Activated T-cell treated with anti-CD3 and anti-CD28 coated beads for 48 hours (primary cell): ENCODE measurements at places on chromosomes 2 and 18.
A peak's percentile ranks its signal among the peaks of the same experiment; 100 is the strongest.

DNA sequence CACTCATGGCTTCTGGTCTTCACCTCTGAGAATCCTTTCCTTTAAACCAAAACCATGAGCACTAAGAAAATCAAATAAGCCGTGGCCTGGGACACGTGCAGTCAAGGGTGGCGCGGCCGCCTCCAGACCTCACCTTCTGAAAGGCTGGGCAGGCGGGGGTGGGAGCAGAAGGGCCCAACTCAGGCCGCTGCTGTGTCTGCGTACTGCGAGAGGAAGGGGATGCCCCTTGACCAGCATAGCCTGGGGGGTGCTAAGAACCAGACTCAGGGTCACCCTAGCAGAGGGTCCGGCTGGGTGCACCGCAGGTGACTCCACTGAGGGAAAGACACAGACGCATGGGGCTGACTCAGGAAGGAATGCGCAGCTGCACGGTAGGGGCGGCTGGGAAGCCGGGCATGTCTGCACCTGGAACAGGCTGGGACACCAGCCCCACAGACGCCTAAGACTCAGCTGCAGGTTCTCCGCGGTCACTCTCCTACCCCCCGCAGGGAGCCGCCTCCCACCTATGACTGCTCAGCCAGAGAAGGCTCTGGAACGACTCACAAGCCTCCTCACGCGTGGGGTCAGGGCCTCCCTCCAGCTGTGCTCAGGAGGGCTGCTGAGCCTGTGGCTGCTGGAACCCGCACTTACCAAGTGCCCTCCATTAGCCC lies 432.4 kb upstream of the MYT1L start:
- DNase-seq = no peak

GRCh38 chr2:33272001-33272400 lies 204.4 kb upstream of the RASGRP3 start:
- DNase-seq = no peak

DNA sequence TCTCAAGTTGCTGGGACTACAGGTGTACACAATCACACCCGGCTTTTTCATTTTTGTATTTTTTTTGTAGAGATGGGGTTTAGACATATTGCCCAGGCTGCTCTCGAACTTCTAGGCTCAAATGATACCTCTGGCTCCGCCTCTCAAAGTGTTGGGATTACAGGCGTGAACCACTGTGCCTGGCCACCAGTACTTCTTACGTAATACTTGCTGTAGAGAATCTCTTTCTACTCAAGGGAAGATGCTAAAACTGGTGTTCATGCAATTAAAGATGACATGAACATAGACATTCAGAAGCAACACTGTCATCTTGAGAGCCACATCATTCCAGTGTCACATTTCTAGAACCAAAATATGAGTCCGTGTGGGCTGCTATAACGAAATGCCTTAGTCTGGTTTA lies 53.7 kb upstream of the FRZB start:
- no peak for DNase-seq

DNA sequence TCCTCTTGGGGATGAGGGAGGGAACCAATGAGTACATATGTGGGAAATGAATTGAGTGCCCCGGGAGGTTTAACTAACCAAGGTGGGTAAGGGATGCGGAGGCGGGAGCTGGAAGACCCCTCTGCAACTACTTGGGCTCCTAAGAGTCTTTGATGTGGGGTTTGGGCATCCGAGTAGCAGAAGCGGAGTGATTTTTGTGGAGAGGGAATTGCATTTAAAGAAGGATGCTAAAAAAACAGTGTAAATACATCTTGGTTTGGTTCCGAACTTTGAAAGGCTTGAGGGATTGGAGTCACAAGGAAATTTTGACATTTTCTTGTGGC lies 215.7 kb downstream of the MCFD2 start:
- no peak for DNase-seq

DNA sequence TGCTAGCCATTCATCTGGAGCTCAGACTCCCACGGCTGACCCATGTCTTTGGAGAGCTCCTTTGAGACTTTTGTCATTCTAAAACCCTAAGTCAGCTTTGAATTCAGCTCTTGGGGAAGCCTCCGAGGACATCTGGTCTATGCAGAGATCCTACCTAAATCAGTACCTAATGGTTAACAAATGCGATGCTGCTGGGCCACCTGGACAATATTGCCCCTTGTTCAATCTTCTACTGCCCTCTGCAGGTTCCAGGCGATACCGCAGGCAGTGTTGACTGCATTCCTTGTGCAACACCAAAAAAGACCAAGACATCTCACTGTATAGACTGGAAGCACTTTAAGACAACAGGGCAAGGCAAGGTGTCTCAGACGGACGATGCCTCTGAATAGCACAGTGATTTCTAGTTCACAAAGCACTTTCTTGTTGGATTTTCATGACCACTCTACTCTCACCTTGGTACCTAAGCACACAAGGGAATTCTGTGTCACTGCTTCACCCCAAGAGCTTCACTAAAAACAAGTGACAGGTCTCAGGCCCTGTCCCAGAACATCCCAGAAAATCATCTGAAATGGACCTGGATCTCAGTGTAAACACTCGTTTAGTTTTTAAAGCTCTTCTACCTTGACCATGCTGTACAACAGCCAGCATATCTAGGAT lies 80.9 kb downstream of the XDH start:
- DNase-seq = peak; percentile 62

DNA sequence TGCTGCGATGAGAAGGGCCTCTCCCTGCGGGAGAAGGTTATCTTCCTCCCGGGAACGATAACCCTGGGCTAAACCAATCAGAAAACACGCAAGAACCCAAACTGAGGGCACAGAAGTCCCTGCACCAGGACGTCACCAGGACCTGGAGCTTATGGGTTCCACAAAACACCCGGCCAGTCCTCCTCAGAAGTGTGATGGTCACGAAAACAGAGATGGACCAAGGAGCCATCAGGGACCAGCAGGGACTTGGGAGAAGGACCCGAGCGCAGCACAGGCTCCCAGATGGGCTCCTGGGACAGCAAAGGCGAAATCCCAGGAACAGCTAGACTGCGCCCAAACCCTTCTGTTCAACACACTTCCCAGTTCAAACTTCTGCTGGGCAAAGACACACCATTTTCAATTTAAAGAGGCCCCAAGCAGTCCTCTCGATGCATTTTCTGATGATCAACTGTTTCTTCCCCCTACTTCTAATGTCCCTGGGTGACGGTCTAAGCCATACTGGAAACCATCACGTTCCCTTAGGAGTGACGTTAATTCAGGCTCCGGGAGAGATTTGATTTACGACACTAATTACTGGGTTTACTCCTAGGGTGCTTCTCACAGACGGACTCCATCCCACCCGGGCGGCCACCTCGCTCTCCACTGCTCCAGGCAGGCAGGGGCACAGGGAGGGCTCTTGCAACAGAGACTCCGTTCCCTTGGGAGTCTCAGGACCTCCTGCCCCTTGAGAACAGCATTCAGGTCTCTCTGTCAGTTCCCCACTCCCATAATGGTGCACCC lies 29.2 kb downstream of the ZNF516 start:
- DNase-seq = no peak

DNA sequence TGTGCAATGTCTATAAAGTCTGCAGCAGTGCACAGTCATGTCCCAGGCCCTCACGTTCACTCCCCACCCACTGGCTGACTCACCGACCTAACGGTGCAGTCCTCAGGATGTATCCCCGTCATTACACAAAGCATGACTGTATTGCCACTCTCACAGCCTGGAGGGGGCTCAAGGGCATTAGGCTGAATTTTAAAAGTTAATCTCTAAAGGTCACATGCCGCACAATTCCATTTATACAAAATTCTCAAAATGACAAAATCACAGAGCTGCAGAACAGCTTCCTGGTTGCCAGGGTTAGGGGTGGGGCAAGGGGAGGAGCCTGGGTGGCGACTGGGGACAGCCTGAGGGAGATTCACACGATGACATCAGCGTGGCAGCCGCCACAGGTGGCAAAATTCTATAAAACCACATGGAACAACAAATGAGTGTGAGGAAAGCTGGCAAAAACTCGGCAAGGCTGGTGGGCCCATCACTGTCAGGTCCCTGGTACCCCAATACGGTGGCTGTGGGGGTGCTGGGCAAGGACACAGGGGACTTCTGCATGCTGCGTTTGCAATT lies 97.6 kb downstream of the NDUFA10 start:
- peak; percentile 64 for DNase-seq

DNA sequence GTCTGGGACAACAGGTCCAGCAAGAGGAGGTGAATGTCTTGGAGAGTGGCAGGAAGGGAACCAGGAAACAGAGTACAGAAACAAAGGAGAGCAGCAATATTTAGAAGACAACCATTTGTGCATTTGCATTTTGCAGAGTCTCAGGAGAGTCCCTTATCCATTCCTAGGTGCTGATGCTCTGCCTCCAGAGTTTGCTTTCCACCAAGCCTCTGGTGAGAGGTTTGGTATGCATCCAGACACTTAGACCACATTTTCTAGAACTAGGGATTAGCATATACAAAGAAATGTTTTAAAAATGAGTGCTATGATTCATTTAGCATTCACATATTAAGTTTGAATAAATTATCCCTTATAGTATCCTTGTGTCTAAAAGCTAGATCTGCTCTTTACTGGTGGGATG lies 18.5 kb upstream of the LRATD1 start:
- DNase-seq = no peak
